ENCODE measurements at places on chromosomes 13 and 19. TPM values are rescaled to one million over a fixed set of nuclear protein-coding genes. Genes with fewer than 3 reads are reported as not detected.

GRCh38 chr13:41411060-41411459 lies 46.3 kb upstream of the RGCC start:
- DNase-seq = no peak

DNA sequence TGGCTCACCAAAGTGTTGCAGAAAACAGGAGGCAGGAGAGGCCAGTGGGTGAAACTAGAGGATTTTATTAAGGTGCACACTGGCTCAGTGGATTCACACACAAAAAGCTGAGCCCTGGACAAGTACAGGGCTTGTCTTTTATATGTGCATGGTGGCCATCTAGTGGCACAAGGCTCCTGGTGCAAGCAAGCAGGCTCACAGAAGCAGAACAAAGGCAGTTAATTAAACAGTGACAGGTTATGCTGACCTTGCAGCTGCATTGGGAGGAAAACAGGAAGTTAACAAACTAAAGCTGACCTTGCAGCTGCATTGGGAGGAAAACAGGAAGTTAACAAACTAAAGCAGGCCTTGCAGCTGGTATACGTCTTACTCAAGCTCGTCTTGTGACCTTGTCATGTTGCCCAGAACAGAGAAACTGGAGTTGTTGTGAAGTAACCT lies 65.3 kb upstream of the ZNF681 start:
- no peak for DNase-seq

DNA sequence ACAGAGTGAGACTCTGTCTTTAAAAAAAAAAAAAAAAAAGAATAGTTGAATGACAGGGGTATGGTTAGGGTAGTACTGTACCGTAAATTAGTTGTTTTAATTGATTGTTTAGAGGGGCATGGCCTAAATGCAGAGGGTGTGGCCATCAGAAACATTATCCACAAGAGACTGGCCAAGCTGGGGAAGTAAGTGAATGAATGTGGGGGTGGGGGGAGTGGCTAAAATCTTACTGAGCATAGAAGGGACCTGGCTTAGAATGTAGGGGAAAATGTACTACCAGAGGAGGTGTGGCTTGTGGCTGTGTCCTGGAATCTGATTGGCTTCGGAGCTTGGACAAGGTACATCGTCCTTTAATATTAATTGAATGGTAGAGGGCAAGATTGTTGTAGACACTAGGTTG lies 3.8 kb downstream of the BCL2L12 start:
- no peak for DNase-seq

GRCh38 chr13:43766725-43767124 lies 20.0 kb downstream of the ENOX1 start:
- peak; percentile 79 for DNase-seq

- no peak for DNase-seq
Measured at GRCh38 chr13:23810685-23811240, 78.4 kb downstream of the MIPEP start.

GRCh38 chr19:12721656-12722565 lies 1.8 kb downstream of the TNPO2 start:
- DNase-seq = peak; percentile 77

- no peak for DNase-seq
Measured at GRCh38 chr19:23440791-23441190, 45.5 kb upstream of the ZNF91 start.

GRCh38 chr13:44224450-44225149 lies 149.0 kb upstream of the SERP2 start:
- no peak for DNase-seq

- DNase-seq = no peak
Measured at GRCh38 chr19:42053037-42053935, 16.7 kb downstream of the GRIK5 start.

- DNase-seq = no peak
Measured at GRCh38 chr13:75554981-75555380, 5.4 kb downstream of the UCHL3 start.

The BRCA2 gene
- 9.3 TPM for polyA plus RNA-seq

- DNase-seq = no peak
Measured at GRCh38 chr13:29572575-29572974, 22.9 kb downstream of the SLC7A1 start.

GRCh38 chr13:26342898-26343297 lies 89.0 kb downstream of the CDK8 start:
- DNase-seq = peak; percentile 77

The KCNC3 gene
- 17.8 TPM for polyA plus RNA-seq

- no peak for DNase-seq
Measured at GRCh38 chr13:112431734-112432133, 55.6 kb downstream of the SPACA7 start.

DNA sequence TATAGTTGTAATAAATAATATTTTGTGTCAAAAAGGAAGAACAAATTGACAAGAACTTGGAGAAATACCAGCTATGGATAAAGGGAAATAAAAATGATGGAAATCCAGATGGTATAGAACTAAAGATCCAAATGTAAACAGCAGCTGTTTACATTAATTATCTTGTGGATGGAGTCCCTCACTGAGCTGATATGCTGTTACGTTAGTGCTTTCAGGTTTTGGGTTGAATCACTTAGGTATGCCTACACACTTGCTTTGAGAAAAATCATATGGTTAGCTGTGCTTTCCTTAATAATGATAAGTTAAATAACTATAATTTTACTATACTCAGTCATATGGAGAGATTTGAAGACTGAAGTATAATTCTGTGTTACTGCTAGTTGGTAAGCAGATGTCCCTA lies 27.7 kb downstream of the WASF3 start:
- no peak for DNase-seq

DNA sequence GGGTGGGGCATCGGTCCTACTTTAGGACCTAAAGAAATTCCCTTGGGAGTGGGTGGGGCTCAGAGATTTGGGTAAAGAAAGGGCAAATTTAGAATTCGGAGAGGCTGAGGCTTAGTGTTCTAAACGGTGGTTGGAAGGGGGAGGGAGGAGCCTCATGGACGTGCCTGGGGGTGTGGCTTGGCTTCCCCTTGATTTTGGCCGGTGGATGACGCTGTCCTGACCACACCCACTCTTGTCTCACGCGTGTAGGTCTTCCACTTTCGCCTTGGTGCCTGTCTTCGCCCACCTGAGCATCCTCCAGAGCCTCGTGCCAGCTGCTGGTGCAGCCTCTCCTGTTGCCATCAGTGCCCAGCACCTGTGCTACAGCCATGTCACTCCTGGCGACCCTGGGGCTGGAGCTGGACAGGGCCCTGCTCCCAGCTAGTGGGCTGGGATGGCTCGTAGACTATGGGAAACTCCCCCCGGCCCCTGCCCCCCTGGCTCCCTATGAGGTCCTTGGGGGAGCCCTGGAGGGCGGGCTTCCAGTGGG lies 1.2 kb upstream of the NUP62 start:
- no peak for DNase-seq

The TDRD12 gene
- 0.60 TPM for polyA plus RNA-seq

DNA sequence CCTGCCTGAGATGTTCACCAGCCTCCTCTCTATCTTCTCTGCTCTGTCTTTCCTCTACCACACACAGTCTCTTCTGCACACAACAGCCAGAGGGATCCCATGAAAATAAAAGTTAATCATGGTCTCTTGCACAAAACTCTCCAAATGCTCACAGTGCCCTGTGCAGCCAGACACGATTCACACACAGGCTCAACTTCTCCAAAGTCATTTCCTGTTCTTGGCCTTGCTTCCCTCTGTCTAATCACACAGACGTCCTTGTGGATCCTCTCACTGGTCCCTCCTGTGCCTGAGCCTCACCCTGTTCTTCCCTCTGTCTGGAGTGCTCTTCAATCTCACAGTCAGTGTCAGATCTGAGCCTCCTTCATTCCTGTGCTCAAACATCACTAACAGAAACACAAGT lies 7.8 kb downstream of the SIGLEC12 start:
- no peak for DNase-seq

The TLE2 gene
- polyA plus RNA-seq = 142 TPM

DNA sequence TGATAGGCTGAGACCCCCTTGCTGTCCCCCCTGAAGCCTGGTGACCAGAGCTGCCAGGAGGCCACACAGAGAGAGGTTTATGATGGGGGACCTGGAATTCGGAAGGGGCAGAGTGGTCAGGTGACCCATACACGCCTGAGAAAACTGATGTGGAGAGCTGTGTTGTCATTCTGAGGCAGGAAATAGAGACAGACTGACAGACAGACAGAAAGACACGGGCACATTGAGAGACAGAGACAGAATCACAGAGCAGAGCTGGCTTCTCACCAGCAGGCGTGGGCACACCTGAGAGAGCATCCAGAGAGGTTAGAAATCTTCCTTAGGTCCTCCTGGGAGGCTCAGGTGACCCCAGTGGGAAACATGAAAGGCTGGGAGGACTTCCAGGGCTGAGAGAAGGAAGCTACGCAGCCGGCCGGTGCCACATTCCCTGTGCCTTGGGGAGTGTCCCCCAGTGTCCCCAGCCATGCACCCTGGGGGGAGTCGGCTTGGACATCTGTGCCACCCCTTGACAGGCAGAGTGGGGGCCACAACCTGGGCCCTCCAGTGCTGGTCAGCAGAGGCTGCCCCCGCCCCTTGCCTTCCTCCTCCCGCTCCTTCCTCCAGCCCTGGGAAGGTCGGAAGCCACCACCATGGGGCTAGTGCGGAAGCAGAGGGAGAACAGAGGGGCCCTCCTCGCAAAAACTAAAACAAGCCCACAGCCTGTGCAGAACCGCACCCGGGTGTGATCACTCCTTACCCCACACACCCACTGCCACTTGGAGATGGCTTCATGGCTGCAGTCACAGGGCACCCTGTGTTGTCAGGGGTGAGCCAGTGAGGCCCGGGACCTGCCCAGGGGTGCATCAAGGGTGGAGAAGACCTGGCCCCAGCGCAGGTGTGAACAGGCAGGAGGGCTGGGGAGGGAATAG lies 2.2 kb downstream of the FFAR1 start:
- DNase-seq = no peak

DNA sequence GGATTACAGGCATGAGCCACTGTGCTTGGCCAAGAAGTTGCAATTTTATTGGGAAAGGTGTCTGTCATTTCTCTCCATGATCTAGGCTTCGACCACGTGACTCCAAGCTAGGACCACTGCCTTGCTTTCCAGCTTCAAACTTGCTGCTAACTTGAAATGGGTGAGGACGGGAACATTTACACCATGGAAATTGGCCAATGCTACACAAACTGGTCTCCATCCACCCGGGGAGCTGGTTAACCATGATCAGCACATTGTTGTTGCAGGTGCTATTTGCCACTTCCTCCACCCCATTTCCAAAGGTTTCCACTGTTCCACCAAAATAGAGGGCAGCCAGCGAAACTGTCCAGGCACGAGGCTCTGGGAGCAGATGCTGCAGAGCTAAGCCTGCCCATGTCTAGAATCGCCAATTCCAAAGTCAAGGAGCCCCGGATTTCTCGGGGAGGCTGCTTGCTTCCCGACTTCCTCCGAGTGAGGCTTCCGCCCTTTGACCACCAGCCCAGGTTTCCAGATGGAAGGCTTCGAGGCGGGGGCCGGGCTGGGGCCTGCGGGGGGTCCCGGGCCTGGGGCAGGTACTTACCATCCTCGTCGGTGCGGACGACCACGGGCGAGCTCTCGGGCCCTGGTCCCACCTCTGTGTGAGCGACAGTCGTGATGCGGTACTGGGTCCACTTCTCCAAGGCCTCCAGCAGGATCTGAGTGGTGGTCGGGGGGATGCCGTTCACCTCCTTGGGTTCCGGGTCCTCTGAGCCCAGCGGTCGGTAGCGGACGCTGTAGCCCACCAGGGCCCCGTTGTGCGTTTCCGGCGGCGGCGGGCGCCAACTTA lies 109.7 kb downstream of the PTPRS start:
- DNase-seq = no peak

Measured in right lung (tissue), 10 donors.